Fibroblast of the aortic adventitia (primary cell): ENCODE measurements at places on chromosomes 1 and 21. TPM values are rescaled to one million over a fixed set of nuclear protein-coding genes. Genes with fewer than 3 reads are reported as not detected.

SMCP gene
- not detected in 2 replicates for total RNA-seq

SLAMF6 gene
- total RNA-seq, result not detected in 2 replicates

CR1 gene
- total RNA-seq, result not detected in 2 replicates

MNDA gene
- total RNA-seq, result not detected in 2 replicates

RCAN1 gene
- total RNA-seq, result 30.5 and 39.7 TPM in 2 replicates

ASTN1 gene
- total RNA-seq, result under 0.01 and 0.16 TPM in 2 replicates

NBPF4 gene
- total RNA-seq, result not detected in 2 replicates

CFAP57 gene
- 0.45 and 0.49 TPM in 2 replicates for total RNA-seq

HORMAD1 gene
- total RNA-seq, result not detected in 2 replicates

RIIAD1 gene
- 5.8 TPM in 1 of 2 replicates, not detected in the other for total RNA-seq

KCNK2 gene
- 33.0 and 64.3 TPM in 2 replicates for total RNA-seq

TNFRSF18 gene
- total RNA-seq, result not detected in 2 replicates

OR2L5 gene
- total RNA-seq, result under 0.01 TPM in 1 of 2 replicates, not detected in the other

IVL gene
- total RNA-seq, result not detected in 2 replicates

ANKRD35 gene
- total RNA-seq, result 3.2 and 3.9 TPM in 2 replicates

OR2T34 gene
- total RNA-seq, result not detected in 2 replicates

PDC gene
- total RNA-seq, result 0.27 TPM in 1 of 2 replicates, not detected in the other

ATP1A2 gene
- 0.27 TPM in 1 of 2 replicates, not detected in the other for total RNA-seq

RSPO1 gene
- total RNA-seq, result 0.49 TPM in 1 of 2 replicates, not detected in the other

FCRLA gene
- 0.90 TPM in 1 of 2 replicates, not detected in the other for total RNA-seq

SAMD11 gene
- 1.6 and 12.4 TPM in 2 replicates for total RNA-seq

CD34 gene
- 0.27 and 4.8 TPM in 2 replicates for total RNA-seq

MTHFR gene
- 42.9 and 55.4 TPM in 2 replicates for total RNA-seq

TRIM62 gene
- 3.1 and 10.7 TPM in 2 replicates for total RNA-seq

MACO1 gene
- total RNA-seq, result 17.3 and 23.4 TPM in 2 replicates

RASAL2 gene
- 30.5 and 32.6 TPM in 2 replicates for total RNA-seq

BTBD19 gene
- 5.2 and 5.4 TPM in 2 replicates for total RNA-seq

CRYAA gene
- total RNA-seq, result not detected in 2 replicates

CCDC190 gene
- 0.16 and 4.6 TPM in 2 replicates for total RNA-seq

IL20 gene
- total RNA-seq, result not detected in 2 replicates

PDZK1IP1 gene
- total RNA-seq, result not detected in 2 replicates

FRRS1 gene
- 17.1 and 24.7 TPM in 2 replicates for total RNA-seq

SLC1A7 gene
- total RNA-seq, result 0.41 and 3.8 TPM in 2 replicates

C1QC gene
- total RNA-seq, result not detected in 2 replicates

C1orf141 gene
- total RNA-seq, result 0.65 TPM in 1 of 2 replicates, not detected in the other

TMEM79 gene
- 1.4 and 2.1 TPM in 2 replicates for total RNA-seq

TTC13 gene
- total RNA-seq, result 7.4 and 15.1 TPM in 2 replicates

NBPF6 gene
- total RNA-seq, result not detected in 2 replicates

LHX8 gene
- total RNA-seq, result 0.09 TPM in 1 of 2 replicates, not detected in the other

TDRD10 gene
- total RNA-seq, result not detected in 2 replicates

C8A gene
- not detected in 2 replicates for total RNA-seq

SMIM1 gene
- 4.6 TPM in 1 of 2 replicates, not detected in the other for total RNA-seq

SERINC2 gene
- total RNA-seq, result 5.4 TPM in 1 of 2 replicates, not detected in the other

DHCR24 gene
- 118 and 123 TPM in 2 replicates for total RNA-seq

DYNLT5 gene
- 1.4 TPM in 1 of 2 replicates, not detected in the other for total RNA-seq

GPR37L1 gene
- total RNA-seq, result not detected in 2 replicates

ANGPTL3 gene
- total RNA-seq, result under 0.01 TPM in 1 of 2 replicates, not detected in the other

FMO1 gene
- 0.18 and 7.8 TPM in 2 replicates for total RNA-seq

TCHH gene
- 0.09 TPM in 1 of 2 replicates, not detected in the other for total RNA-seq
